ENCODE measurements at places on chromosomes 12 and 14.

- peak; percentile 79 for DNase-seq
These were observed 105.1 kb downstream of the MNAT1 start for GRCh38 chr14:60839657-60840056.

GRCh38 chr14:105328678-105329390 lies 14.3 kb downstream of the PACS2 start:
- DNase-seq, result peak; percentile 2

DNA sequence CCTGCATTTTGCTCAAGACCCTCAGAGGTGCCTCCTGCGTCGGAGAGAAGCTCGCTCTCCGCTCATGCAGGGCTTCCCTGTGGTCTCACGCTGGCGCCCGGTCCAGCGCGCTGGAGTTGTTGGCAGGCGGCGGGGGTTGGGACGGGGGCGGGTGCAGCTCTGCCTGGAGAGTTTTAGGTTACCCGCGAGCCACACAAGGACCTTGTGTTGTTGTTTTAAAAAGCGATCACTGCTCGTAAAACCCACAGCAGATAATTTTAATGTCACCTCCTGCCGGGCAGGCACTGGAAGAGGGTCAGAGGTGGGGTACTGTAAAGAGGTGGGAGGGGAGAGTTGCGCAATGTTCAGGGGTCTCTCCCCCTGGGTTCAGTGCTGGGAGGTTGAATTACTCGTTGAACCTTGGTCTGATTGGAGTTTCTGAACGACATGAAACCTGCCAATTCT lies 850 bp downstream of the SMOC1 start:
- peak; percentile 22 for DNase-seq

GRCh38 chr12:49547090-49547690 lies 8.4 kb downstream of the KCNH3 start:
- no peak for DNase-seq

DNA sequence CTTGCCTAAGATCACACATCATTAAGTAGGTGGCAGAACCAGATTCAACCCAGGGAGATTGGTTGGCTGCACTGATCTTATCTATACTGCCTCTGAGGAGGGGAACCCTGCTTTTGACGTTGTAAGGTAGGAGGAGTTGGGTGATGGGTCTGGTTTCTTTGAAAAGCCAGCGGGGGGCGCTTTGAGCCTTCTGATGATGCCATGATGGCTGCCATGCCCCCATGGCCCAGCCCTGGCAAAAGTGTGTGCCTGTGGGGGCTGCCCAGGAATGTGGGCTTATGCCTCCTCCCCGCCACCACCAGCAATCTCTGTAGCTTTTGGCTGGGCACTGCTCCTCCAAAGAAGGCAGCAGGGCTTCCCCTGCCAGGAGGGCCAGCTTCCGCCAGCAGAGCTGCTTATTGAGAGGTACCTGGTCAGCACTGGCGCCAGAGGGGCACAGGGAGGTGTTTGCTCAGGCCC lies 224.3 kb downstream of the SLC41A2 start:
- no peak for DNase-seq

DNA sequence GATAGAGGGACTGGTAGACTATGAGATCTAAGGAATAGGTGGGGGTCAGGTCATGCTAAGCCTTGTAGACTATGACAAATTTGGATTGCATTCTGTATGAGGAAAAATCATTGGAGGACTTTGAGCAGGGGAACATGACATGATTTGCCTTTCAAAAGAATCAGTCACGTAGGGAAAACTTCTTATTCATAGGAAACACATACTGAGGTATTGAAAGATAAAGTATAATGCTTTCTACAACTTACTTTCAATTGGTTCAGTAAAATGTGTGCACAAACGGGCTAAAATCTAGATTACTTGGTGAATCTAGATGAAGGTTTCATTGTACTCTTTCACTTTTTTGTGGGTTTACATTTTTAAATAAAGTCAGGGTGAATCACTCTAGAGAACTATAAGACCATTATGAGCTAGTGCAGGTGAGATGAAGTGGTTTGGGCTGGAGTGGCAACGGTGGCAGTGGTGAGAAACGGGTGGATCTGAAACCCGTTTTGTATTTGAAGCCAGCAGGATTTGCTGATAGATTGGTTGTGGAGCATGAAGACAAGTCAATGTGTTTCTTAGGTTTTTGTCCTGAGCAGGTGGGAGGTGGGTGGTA lies 6.7 kb downstream of the BBS10 start:
- DNase-seq, result no peak

DNA sequence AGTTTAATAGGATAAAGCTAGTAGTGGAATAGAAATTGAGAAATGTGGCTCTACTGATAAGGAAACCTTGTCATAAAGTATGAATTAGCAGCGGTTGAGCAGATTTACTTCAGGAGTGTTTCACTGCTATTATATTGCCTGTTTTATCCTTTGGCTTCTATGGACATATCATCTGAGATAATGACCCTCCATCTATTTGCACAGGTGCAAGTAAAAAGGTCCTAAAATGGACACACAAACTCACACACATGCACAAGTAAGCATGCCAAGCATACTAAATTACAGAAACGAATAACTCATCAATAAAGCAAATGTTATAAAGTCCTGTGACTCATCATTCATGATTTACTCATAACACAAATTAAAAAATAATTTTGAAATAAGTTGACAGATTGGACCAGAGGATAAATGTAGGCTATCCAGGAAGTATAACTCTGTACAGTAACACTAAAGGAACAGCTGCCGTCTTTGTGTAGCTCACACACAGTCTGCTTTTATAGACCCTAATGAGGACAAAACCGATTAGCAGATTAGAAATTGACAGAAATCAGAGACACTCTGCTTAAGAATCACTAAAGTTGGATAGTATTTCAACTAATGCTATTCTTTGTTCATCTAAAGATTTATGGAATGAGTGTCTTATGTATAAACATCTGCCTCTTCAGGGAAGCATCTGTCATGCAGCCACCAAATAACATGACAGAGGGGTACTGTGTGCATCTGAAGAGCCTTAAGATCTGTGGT lies 73.9 kb downstream of the SYT1 start:
- no peak for DNase-seq

DNA sequence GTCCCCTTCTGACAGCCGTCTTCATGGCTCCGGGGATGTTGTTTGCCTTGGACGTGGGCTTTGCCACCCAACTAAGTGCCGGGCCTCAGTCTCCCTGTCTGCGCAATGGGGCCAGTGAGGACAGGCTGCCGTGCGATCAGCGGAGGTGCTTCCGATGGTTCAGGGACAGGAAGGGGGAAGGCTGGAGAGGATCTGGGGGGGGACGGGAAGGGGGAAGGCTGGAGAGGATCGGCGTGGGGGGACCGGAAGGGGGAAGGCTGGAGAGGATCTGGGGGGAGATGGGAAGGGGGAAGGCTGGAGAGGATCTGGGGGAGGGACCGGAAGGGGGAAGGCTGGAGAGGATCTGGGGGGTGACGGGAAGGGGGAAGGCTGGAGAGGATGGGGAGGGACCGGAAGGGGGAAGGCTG lies 3.4 kb downstream of the MMP17 start:
- peak; percentile 96 for DNase-seq

DNA sequence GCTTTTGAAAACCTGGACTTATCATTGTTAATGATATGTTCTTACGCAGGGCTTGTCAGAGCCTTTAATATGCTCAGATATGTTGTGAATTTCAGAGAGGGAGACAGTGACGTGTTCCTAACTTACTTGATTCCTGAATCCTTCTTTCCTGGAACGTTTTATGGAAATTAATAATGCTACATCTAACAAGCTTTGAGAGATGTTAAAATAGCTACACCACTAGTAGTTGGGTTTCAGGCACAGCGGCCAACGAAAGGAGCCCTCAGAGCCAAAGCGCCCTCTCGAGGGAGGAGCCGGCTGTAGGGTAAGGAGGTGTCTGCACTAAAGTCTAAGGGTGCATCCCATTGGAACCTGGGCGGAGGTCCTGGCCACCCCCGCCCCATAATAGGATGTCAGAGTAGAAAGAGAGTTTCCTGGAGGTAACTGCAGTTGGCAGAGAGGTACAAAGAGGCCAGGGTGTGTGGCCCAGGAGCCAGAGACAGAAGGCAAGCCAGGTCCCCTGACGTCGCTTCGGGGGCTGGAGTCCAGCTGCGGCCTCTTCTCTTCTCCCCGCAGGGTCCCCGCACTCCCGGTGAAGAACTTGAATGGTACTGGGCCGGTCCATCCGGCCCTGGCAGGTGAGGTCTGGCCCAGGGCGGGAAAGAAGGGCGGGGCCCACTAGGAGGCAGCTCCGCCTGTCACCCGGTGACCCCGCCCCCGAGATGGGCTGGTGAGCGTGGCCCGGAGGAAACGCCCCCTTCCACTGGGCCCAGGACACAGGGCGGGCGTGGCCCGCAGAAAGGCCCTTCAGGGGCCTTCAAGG lies 36.3 kb downstream of the DTX1 start:
- DNase-seq, result peak; percentile 90

DNA sequence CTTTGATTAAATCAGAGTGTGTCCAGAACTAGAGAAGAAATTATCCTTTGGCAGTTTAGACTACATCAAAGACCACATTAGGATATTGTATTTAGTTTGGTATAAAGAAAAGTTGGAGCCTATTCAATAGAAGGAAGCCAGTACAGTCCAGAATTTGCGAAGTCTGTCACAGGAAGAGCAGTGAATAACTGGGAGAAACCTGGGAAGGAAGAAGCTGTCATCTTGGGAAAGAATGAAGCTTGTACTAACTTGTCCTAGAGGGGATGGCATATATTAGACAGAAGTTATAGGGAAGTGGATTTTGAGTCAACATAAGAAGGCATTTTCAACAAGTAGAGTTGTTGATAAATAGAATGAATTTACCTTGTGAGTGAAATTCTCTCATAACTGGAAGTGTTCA lies 386.7 kb downstream of the LRIG3 start:
- no peak for DNase-seq

- no peak for DNase-seq
These were observed 140.8 kb downstream of the DUSP6 start for GRCh38 chr12:89211456-89211855.

- DNase-seq, result peak; percentile 14
These were observed 30.7 kb upstream of the BCL7A start for GRCh38 chr12:121990692-121991603.

- no peak for DNase-seq
These were observed 33.4 kb upstream of the SMOC1 start for GRCh38 chr14:69845787-69846186.

Measured in muscle of leg (tissue), 16 donors.